ENCODE measurements at places on chromosomes 3 and 15.

- DNase-seq: no peak
Observed at GRCh38 chr3:197024881-197025735, 4.5 kb downstream of the MELTF start.

GRCh38 chr3:52848617-52849016 lies 13.8 kb upstream of the MUSTN1 start:
- no peak for DNase-seq

DNA sequence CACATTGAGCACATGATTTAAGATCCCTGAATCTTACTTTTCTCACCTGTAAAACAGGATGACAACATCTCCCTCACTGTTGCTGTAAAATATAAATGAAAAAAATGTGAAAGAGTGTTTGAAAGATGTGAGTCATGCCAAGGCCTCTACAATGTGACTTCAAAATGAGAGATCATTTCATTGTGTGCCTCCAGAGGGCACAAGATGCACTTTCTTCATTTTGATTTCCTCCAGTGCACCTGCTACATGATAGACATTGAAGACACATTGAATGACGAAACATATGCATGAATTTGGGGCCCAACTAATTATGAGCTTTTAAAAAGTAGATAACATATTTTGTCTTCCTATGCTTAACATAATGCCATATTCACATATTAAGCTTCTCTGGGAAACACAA lies 170.3 kb downstream of the MOBP start:
- DNase-seq: no peak

GRCh38 chr3:17039594-17039993 lies 154.8 kb downstream of the PLCL2 start:
- no peak for DNase-seq

- no peak for DNase-seq
Observed at GRCh38 chr15:67462875-67463274, 58.1 kb upstream of the C15orf61 start.
